Stimulated activated CD4-positive, alpha-beta T cell treated with anti-CD3 and anti-CD28 coated beads, Interleukin-4, amount 100 ng/mL, for 48 hours (primary cell): ENCODE measurements at places on chromosomes 4 and X.

DNA sequence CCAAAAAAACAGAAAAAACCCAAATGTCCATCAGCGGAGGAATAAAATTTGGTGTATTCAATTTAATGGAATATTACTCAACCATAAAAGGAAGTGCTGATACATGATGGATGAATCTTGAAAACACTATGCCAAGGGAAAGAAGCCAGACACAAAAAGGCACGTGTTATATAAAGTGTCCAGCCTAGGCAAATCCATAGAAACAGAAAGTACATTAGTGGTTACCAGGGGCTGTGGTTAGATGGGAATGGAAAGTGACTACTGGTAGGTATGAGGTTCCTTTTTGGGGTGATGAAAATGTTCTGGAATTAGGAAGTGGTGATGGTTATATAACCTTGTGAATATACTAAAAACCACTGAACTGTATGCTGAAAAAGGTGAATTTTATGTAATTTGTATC, 3.5 kb upstream of the CDKL2 start:
- DNase-seq, result no peak

- no peak for DNase-seq
Measured at GRCh38 chr4:682490-683172, 6.3 kb downstream of the SLC49A3 start.

GRCh38 chr4:145277011-145277410, 96.6 kb upstream of the OTUD4 start:
- DNase-seq, result no peak

GRCh38 chr4:92305148-92305877, 1.5 kb downstream of the GRID2 start:
- no peak for DNase-seq

DNA sequence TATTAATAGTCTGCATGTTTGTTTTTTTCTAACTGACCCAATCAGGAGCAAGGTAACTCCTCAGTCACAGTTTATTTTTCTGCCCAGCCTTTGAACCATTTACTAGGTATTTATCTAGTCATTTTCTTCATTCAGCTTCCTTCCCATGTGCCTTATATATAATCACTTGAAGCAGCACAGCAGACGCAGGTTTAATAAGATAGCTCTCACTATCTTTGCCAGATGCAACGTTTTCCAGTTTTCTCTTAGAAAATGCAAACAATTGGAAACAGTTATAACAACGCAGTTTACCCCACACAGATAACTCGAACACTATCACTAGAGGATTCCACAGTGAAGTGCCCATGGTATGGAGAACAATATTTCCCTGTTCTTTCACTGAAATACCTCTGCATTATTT, 56.4 kb upstream of the NFKB1 start:
- no peak for DNase-seq

DNA sequence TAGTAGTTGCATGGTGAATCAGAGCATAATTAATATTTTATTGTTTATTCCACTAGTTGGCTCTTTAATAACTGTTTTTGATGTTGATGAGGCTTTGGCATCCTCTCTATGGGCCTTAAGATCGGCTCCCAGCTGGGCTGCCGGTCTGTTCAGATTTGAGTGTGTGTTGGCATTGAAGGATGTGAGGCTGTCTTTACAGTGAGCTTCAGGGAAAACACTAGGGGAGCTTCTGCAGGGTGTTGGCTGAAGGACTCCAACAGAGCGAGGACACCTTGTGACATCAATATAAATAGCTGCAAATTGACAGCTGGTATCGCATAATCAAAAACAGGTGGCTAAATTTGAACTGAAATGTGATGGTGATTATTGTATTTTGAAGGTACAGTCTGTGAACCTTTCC, 322.0 kb downstream of the FSTL5 start:
- no peak for DNase-seq

DNA sequence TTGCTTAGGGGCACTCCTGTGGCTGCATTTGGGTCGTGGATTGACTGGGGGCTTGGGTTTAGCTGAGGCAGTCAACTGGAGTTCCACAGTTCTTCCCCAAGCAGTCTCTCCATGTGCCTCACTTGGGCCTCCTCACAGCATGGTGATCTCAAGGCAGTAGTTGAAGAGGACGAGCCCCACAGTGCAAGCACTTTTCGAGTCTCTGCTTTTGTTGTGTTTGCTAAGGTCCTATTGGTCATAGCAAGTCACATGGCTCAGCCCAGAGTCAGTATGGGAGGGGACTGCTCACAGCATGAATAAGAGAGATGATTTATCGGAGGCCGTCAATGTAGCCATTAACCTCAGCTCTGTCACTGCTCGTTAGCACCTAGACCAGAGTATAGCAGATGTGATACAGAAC, 29.7 kb downstream of the BMX start:
- DNase-seq, result no peak

DNA sequence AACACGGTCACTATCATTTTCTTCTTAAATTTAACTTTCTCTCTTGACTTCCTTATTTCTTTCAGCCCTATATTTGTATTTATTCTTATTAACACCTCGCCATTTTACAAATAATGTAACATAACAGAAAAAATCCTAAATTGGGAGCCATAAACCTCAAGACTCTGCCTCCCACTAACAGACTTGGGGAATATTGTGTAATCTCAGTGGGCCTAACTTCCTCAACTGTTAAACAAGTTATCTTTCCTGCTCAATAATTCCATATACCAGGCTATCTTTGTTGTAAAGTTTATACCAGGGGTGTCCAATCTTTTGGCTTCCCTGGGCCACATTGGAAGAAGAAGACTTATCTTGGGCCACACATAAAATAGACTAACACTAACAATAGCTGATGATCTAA, 26.2 kb downstream of the PRSS12 start:
- no peak for DNase-seq

DNA sequence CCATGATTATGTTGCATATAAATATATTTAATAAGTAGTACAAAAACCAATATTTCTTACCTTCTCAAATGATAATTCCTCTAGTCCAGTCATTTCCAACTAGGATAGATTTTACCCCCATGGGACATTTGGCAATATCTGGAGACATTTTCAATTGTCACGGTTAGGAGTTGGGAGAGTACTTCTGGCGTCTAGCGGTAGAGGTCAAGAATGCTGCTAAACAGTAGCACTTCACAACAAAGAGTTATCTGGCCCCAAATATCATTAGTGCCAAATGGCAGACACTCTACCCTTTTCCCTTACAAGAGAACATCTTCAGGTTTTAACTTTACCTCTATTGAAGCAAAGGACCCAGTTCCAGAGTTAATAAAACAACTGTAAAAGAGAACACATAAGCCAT, 168.1 kb downstream of the FAT4 start:
- DNase-seq, result no peak

DNA sequence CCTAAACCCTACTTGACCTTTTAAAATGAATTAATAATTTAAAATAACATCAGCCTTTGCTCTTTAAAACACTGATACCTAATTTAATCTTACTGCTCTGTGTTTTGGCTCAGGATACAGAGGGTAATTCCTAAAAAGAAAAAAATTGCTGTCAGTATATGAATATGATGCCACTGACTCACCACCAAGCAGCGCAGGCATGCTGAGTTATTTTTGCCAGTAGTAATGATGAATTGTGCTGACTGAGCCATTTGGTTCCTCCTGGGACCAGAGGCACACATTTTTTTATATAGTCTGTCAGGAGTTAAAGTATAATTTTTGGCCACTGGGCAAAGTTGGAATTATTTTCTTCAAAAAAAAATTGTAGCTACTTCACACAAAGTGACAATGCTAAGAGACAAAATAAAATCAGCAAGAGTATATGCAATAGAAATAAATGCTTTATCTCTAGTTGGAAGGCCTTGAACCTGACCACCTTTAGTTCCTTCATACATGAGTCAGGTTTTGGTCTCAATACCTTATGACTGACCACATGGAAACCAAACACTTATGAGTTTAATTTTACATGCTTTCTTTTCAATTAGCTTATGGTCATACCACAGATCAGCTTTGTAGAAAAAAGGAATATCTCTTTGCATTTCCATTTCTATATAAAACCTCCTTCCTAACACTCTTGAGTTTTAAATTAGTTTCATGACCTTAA, 115.1 kb downstream of the PPP3CA start:
- no peak for DNase-seq

DNA sequence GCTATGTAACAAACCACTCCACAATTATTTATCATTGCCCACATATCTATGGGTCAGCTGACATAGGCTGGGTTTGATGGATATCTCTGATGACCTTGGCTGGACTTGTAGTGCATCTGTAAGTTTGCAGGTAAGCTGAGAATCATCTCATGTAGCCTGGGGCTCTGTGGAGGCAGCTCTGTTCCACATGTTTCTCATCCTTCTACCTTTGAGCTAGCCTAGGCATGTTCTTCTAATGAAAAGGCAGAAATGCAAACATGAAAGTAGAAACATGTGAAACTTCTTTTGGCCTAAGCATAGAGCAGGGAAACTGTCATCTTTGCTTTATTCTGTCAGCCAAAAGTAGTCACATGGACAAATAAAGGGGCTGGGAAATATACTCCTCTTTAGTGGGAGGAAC, 18.2 kb downstream of the MRPL1 start:
- no peak for DNase-seq

GRCh38 chr4:39961311-39961877, 16.3 kb downstream of the PDS5A start:
- DNase-seq, result no peak

- DNase-seq, result no peak
Measured at GRCh38 chr4:42330002-42330592, 67.2 kb upstream of the SHISA3 start.

- no peak for DNase-seq
Measured at GRCh38 chrX:30039768-30040167, 175.6 kb upstream of the MAGEB2 start.

- no peak for DNase-seq
Measured at GRCh38 chr4:106347167-106347566, 21.4 kb downstream of the GIMD1 start.

- no peak for DNase-seq
Measured at GRCh38 chr4:9880406-9881197, 99.2 kb downstream of the DRD5 start.

- DNase-seq, result no peak
Measured at GRCh38 chr4:149638073-149638472, 177.6 kb downstream of the IQCM start.

- no peak for DNase-seq
Measured at GRCh38 chr4:17915439-17915838, 104.7 kb downstream of the NCAPG start.

DNA sequence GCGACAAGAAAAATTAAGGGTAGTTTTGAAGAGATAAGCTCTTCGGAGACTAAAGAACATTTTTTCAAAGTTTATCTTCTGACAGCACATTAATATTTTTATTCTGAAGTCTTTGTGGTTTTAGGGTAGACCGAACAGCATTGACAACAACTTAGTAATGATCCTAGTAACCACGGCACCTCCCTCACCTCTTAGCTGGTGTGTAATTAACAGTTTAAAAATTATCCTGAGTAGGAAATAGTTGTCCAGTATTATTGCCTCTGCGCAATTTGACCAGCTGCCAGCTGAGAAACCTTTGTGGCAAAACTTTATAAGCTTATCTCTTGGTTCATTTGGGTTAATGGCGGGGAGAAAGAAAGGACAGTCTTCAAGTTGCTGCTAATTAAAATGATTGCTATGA, 213.6 kb downstream of the CBLL2 start:
- DNase-seq, result no peak

GRCh38 chr4:2793586-2794485, 951 bp downstream of the SH3BP2 start:
- DNase-seq, result peak; percentile 63

- DNase-seq, result no peak
Measured at GRCh38 chr4:12005471-12005870, 576.8 kb upstream of the HS3ST1 start.

DNA sequence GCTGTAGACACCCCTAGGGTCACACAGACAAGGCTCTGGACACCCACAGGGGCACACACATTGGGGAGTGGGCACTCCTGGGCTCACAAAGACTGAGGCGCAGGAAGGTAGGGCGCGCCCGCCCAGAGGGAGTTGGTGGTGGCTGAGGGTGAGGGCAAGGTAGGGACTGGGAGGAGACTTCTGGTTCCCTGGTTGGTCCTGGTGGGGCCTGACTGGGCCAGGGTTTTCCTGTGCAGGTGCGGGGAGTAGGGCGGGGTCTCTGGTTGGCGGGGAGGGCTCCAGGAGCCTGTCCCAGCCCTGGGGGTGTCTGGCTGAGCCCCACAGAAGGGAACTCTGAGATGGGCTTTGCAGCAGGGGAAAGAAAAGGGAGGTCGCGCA, 6.7 kb upstream of the WAS start:
- no peak for DNase-seq

- DNase-seq, result no peak
Measured at GRCh38 chr4:113232194-113232593, 182.7 kb downstream of the ANK2 start.

DNA sequence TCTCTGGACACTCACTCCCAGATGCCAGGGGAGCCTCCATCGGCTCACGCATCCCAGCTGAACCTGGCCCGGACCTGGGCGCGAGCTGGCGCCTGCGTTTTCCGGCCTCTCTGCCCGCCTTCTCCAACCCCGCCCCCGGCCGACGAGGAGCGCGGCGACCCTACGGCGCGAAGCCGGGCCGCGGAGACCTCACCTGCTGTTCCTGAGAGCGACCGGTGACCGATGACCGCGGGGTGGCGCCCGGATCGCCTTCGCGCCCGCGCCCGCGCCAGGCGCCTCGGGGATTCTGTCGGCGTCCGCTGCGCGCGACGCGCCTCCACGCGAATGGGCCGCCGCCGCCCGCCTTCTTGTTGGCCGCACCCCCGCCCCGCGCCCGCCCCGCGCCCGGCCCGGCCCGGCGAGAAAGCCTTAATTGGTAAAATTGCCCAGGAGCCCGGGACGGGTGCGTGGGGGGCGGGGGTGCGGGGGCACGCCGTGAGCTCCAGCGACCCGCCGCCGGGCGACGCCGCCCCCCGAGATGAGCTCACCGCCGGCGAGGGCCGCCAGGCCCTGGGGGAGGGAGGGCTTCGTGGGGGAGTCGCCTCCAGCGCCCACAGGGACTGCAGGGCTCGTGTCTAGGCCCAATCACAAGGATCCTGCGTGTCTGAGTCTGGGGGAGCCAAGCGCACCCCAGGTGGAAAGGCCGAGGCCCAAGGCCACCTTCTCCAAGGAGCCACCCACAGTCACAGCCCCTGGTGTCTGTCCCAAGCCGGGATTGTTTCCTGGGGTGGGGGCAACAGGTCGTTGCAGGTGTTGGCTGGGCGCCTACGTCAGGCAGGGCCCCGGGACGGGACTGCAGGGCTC, at the start of gene FLNA:
Gene FLNA, minus strand, starts transcription at position 322 of the 843 bp plus-strand sequence. CDS start 3,389 bp downstream, outside the sequence.
- no peak for DNase-seq

- no peak for DNase-seq
Measured at GRCh38 chrX:153970357-153971123, 1.1 kb downstream of the HCFC1 start.

DNA sequence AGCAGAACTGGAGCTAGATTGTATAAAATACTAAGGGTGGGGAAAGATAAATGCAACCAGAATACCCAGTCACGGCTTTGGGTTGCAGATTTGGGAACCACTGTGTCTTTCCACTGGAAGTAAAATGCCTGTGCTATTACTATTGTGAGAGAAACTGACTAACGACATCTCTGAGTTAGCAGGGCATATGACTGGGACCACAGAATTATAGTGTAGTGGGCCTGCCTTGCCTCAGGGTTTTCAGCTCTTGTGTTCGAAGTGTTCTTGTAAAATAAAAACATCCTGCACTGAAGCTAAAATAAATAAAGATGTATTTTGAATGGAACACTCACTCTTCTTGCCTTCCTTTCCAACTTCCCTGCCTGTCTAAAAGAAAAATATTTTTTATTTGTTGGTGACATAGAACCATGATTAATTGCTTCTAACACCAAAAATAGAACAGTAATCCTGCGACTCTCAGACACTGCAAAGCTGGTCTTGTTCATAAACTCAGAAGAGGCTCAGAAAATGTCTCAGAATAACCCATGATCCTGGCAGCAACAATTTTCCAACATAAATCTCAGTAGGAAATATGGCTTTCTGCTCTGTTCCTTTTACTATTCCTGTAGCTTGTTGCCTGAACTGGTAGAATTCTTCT, 104.2 kb downstream of the FAM47B start:
- no peak for DNase-seq

- no peak for DNase-seq
Measured at GRCh38 chr4:14383652-14384051, 618.6 kb upstream of the CPEB2 start.
